ENCODE measurements at places on chromosomes 13 and 19. TPM values are rescaled to one million over a fixed set of nuclear protein-coding genes. Genes with fewer than 3 reads are reported as not detected.

- DNase-seq: no peak
These were observed 9.5 kb upstream of the SUPT20H start for GRCh38 chr13:37068962-37069361.

CGB7 gene
- not detected for total RNA-seq

DNA sequence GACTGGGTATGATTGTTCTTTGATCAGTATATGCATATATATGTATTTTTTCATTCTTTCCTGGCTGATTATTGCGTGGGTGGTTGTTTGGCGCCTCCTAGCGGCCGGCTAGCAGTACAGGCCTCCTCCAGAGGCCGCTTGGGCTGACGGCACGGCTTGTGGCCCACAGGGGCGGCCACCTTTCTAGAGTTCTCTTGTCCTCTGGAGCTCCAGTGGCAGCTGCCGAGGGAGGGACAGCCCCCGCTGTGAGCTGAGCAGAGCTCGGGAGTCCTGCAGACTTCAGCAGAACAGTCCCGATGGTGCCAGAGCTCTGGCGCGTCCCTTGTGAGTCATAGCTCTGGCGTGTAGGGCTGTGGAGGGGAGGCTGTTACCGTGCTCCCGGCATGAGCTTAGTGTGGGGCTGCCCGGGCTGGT is 22.5 kb upstream of the ZNF429 start:
- no peak for DNase-seq

ANKLE1 gene
- total RNA-seq: 0.46 TPM

FLT1 gene
- total RNA-seq: 0.15 TPM

- DNase-seq: peak; percentile 46
These were observed 10.2 kb upstream of the CARM1 start for GRCh38 chr19:10861103-10861651.

- no peak for DNase-seq
These were observed 14.4 kb upstream of the RFXAP start for GRCh38 chr13:36804588-36804987.

ADGRE2 gene
- total RNA-seq: not detected

- DNase-seq: no peak
These were observed 23.7 kb downstream of the DCLK1 start for GRCh38 chr13:36107521-36107920.

GRCh38 chr19:34319230-34319585 is 45.8 kb upstream of the GPI start:
- no peak for DNase-seq

DNA sequence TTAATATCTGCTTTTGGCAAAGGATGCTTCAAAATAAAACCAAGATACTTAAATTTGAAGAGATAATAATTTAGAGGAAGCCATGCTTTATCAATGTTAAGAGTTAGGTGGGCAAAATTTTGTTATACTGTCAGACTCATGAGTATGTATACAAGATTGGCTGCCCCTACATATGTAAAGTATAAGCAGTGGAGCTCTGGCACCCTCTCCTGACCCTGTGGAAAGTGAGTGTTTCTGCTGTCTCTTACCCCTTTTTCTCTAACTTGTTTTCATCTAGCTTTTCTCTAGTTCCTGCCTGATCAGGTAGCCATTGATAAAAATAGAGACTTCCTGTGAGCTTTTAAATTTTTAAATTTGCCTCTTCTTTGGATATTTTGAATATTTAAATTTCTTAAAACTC is 710.9 kb upstream of the SPRY2 start:
- no peak for DNase-seq

DNA sequence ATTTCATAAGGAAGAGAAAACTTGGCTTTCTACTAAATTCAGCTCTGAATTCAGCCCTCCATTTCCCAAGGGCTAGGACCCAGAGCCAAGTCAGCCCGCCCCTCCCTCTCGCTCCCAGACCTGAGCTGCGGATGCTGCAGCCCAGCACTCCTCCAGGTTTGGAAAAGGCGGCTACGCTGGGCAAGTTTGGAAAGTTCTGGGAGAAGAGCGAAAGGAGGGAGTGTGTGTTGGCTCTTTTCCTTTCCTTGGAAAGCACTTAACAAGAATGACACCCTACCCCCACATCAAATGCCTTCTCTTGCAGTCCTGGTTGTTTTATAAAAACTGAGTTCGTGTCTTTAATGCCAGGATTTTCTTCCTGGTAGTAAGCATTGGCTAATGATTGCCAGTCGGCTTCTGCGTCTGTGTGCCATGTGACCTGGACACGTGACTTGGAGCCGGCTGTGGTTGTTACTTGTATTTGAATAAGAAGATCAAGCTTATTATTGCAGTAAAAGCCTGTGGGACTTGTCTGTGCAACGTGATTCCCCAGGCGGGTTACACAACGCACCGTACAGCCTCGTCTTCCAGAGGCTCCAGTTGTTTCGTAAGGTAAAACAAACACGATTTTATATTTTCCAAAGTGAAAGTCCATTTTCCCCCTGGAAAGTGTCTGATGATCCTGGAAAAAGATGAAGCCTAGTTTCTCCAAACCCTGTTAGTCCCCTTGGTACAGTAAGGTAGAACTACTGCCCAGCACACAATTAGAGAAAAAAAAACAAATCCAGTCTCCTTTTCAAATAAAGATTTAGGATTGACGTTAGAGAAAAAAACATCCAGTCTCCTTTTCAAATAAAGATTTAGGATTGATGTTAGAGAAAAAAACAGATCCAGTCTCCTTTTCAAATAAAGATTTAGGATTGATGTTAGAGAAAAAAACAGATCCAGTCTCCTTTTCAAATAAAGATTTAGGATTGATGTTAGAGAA is 26.8 kb upstream of the UBE2L5 start:
- DNase-seq: peak; percentile 84

KLK3 gene
- not detected for total RNA-seq

DNA sequence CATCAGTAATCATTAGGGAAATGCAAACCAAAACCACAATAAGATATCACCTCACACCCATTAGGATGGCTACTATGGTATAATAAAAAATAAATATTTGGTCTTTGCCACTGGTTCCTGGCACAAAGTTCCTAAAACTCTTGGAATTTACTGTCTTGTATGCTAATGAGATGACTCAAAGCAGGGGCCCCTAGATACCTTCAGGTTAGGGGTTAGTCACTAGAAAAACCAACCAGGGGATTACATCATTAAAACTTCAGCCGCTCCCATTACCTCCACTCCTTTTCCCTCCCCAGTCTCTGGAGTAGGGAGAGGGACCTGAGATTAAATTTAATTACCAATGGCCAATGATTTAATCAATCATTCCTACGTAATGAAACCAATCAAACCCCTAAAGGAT is 49.6 kb downstream of the THSD1 start:
- peak; percentile 45 for DNase-seq

DNA sequence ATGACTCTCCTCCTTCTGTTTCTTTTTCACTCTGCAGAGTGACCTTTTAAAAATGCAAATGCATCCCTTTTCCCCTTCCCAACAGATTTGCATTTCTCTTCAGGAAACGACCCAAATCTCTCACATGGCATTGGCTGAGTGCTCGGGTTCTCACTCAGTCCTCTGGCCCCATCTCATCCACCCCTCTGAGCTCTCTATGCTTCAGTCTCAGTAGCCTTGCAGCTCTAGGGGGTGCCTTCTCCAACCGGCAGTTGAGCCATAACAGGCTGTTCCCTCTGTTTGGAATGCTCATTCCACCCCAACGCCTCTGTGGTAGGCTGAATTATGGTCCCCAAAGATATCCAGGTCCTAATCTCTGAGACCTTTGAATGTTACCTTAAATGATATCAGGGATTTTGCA is 78.2 kb downstream of the AKAP11 start:
- DNase-seq: no peak

DNA sequence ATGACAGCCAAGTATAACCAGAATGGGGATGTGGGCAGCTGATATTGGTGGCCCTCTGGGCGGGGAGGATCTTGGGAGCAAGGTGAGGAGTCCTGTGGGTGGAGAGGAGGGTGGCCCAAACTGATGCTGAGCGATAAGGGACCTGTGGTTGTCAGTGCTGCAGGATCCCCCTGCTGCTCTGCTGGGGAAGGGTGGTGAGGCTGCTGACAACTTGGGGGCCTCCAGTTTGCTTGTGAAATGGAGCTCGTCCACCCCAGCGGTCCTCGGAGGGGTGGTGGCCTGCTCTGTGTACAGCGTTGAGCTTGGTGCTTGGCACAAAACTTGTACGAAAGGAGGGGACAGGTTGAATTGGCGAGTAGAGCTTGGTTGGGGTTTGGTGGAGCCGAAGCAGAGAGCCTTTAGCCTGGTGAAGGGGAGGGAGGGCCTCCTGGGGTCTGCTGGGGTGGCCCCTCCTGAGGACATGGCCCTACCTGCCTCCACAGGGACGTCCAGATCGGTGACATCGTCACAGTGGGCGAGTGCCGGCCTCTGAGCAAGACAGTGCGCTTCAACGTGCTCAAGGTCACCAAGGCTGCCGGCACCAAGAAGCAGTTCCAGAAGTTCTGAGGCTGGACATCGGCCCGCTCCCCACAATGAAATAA is 2.9 kb downstream of the RPS11 start:
- no peak for DNase-seq

SELENOV gene
- total RNA-seq: not detected

- no peak for DNase-seq
These were observed 14.9 kb downstream of the KLC3 start for GRCh38 chr19:45355402-45355801.

DNA sequence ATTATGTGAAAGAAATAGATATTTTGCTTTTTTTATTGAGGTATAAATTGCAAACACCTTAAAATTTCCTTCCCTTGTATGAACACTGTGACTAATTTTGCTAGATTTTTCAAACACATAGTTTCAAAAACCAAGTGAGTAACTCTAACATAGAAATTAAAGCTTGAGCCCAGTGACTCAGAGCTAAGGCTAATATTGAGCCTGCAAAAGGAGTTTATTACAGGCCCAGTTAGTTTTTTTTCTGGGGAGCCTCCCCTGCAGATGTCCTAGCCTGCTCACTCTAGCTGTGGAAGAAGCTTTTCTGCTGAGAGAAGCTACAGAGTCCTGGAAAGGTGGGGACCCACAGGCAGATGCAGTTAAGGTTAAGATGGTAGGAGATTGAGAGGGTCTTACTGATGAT is 3.4 kb downstream of the ZNF430 start:
- no peak for DNase-seq

GRCh38 chr19:34118879-34119748 is 53.2 kb upstream of the LSM14A start:
- no peak for DNase-seq

GRCh38 chr19:10467104-10467706 is 36.0 kb downstream of the KEAP1 start:
- no peak for DNase-seq

- DNase-seq: no peak
These were observed 369.3 kb downstream of the DLEU7 start for GRCh38 chr13:50474088-50474662.

CCDC70 gene
- not detected for total RNA-seq

DNA sequence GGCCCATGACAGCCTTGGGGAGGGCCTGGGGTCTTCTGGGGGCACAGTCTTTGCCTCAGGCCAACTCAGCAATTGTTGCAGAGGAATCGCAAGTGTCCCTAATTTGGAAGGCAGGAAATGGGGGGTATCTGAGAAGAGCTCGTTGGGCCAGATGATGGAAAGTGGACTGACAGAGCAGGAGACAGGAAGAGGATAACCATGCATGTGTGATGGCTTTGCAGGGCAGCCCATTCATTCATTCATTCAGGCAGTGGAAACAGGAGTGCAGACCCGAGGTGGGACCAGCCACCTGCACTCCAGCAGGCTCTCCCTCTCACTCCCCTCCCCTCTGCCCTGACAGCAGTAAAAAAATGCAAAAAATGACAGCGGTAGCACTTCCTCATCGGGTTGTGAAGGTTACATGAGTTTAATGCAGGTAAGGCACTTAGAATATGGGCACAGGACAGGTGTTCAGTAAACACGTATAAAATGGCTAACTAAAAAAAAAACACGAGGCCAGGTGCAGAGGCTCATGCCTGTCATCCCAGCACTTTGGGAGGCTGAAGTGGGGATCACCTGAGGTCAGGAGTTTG is 5.0 kb upstream of the TMEM147 start:
- DNase-seq: no peak

RPS19 gene
- 1,133 TPM for total RNA-seq

DNA sequence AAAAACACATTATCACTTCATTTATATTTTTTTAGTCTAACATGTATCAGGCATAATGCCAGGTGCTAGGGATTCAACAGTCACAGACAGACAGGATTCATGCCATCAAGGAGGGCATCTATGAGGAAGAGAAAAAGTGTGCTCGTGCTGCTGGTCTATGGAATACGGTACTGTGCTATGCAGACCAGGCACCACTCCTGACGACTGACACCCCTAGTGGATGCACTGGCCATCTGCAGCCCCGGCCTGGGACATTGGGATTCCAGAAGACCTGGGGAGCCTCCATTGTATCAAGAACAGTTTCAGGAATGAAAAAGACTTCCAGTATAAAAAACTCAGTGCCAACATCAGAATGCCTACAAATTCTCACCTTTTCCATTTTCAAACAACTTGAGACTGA is 94.0 kb downstream of the KLF12 start:
- peak; percentile 38 for DNase-seq

- DNase-seq: no peak
These were observed 22.6 kb downstream of the ATP8B3 start for GRCh38 chr19:1789261-1790041.

FGF21 gene
- total RNA-seq: not detected

DNA sequence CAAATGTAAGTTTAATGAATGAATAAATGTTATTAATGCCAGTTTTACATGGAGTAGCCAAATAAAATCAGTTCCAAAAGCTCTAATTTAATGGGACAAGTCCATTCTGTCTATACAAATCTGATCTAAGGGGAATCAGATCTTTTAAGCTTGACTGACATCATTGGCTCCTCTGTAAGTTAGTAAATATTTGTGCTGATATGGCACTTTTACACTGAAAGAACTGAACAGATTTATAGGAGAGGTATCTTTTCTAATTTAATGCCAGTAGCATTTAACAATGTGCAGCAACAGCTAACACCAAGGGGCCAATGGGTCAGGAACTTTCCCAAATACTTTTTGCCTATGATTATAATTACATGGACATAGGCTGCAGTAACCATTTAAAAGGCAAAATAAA is 832.3 kb downstream of the PCDH17 start:
- no peak for DNase-seq

GRCh38 chr13:46620471-46620870 is 67.5 kb downstream of the LRCH1 start:
- DNase-seq: no peak

DNA sequence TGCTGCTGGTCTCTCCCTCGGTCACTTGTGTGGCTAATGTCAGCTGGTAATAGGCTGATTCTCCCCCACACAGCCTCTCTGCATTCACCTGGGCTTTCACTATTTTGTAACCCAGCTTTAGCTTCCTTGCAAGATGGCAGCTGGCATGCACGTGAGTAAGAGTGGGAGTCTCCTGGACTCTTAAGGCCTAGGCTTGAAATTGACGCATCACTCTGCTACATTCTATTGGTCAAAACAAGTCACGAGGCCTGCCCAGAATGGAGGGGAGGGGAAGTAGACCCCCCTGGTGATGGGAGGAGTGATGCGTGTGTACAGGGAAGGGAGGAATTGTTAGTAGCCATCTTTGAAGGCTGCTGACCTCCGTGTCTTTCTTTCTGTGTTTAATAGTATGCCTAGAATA is 24.9 kb upstream of the PNMA8B start:
- no peak for DNase-seq

DNA sequence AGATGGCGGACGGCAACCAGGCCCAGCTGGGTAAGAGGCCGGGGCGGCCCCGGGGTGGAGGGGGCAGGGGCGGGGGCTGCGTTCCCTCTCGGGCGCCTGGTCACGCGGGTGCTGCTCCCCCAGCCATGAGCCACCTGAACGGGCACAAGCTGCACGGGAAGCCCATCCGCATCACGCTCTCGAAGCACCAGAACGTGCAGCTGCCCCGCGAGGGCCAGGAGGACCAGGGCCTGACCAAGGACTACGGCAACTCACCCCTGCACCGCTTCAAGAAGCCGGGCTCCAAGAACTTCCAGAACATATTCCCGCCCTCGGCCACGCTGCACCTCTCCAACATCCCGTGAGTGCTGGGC is 11.1 kb downstream of the PTBP1 start:
- no peak for DNase-seq
